ENCODE measurements at places on chromosomes 6 and 20. TPM values are rescaled to one million over a fixed set of nuclear protein-coding genes. Genes with fewer than 3 reads are reported as not detected.

CLVS2 gene
- not detected for total RNA-seq

IPCEF1 gene
- total RNA-seq: 1.6 TPM

SYCP2L gene
- not detected for total RNA-seq

TTK gene
- 82.3 TPM for total RNA-seq

E2F1 gene
- 67.8 TPM for total RNA-seq

CST2 gene
- total RNA-seq: not detected

DNA sequence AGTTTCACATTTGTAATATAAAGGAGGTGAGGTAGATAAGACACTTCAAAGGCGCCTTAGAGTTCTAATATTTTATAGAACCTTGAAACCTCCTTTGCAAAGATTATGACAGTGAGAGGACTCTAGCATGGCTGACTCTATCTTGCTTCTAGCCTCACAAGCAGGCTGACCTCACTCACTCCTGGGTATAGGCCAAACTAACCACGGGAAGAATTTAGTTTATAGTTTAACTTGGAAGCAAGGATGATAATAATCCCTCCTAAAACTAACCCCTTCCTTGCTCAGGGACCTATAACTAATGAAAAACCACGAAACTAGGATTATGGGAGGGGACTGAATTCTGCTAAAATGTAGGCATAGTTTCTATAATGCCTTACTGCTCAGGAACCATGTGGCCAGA, 84.3 kb downstream of the FILIP1 start:
- DNase-seq: peak; percentile 85

DNA sequence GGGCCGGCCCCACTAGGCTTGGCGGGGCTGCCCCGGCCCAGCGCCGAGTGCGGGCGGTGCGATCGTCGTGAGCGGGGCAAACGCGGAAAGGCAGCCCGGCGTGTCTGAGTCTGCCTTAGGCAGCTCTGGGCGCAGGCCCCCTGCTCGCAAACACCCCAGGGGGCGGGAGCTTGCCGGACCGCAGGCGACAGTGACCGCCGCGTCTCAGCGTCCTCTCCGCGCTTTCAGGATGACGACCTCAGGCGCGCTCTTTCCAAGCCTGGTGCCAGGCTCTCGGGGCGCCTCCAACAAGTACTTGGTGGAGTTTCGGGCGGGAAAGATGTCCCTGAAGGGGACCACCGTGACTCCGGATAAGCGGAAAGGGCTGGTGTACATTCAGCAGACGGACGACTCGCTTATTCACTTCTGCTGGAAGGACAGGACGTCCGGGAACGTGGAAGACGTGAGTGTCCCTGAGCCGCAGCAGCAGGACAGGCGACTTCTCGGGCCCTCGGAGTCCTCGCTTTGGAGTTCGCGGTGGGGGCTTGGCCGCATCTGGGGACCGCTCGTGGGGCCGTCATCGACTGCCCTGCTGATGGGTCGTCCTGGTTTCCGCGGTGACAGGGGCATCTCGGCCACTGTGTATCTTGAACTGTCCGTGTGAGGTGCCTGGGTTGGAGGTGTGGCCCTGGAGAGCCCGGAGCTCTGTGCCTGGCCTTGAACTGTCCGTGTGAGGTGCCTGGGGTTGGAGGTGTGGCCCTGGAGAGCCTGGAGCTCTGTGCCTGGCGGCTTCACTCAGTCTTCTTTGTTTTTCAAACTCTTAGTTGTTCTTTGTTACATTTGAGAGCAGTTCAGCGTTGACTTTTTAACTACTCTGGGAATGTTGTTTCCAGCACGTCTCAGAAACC, 786 bp downstream of the ADRM1 start:
- peak; percentile 43 for DNase-seq

GRCh38 chr6:44219053-44219814, 2.5 kb downstream of the MYMX start:
- DNase-seq: peak; percentile 55

DNA sequence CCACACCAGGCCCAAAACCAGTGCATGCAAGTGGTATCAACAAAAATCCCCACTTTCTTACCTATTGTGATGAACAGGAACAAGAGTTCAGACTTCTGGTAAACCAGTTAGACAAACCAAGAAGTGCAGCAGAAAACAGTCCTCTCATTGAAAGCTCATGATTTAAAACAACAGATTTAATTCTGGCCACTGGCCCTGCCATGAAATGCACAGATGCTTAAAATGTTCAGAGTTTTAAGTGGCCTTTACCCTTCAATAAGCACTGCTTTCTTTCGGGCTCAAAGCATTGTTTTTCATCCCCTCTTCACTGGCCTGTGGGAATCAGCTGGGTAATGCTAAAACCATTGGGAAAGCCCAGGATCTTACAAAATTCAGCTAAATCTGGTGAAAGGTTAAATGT, 102.4 kb upstream of the ISM1 start:
- no peak for DNase-seq

DNA sequence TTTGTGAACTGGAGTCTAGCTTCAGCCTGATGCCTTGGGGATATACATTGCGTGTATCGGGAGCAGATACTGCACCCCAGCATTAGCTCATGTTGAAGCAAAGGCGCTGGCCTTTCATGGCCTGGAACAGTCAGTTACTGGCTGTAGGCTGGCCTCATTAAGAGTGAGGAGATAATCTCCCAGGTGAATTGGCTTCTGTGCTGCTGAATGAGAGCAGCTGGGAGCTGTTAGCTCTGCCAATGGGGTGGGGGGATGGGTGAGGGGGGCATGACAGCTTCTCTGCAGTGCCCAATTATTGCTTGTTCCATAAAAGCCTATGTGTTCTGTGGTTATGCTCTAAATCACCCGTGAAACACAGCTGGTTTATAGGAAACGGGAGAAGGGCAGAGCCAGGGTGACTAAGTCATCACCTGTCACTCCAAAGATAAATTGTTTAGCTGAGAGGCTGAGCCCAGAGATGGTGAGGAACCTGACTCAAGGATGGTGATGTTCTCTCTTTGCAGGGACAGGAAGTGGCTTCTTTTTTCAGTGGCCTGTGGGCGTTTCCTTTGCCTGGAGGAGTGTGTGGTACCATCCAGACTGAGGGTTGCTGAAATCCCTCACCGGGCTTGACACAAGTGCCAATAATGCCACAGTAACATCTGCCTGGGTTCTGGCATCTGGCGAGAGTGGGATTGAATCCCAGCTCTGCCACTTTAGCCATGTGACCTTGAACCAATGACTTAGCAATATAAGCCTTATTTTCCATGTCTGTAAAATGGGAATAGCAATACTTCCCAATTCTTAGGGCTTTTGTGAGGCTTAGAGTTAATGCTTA, 170.8 kb downstream of the BCAS1 start:
- peak; percentile 100 for DNase-seq

- no peak for DNase-seq
Observed at GRCh38 chr20:38207621-38208020, 42.6 kb upstream of the TGM2 start.

- peak; percentile 31 for DNase-seq
Observed at GRCh38 chr6:3534599-3534998, 77.7 kb upstream of the SLC22A23 start.

DNA sequence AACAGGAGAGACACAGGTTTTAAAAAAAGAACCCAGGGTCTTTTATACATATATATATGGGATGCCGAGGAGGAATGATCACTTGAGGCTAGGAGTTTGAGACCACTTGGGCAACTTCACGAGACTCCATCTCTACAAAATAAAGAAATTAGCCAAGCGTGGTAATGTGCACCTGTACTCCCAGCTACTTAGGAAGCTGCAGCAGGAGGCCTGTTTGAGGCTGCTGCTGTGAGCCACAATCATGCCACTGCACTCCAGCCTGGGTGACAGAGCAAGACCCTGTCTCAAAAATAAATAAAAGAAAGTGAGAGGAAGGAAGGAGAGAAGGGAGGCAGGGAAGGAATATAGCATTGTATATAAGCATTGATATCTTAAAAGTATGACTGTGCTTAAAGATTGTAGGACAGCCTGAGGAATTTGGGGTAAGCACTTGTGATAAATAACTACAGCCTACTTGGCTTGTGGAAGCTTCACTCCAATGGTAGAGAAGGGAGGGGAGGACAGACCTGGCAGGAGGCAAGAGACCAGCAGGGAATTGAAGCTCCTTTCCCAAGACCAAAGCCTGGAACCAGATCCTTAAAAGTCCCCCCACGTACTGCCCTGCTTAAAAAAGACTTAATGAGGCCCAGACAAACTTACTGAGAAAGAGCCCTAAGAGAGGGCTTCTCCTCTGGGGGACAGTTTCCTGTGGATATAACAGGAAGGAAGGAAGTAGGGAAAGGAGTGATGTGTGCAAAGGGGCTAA, 2.5 kb upstream of the SNTA1 start:
- DNase-seq: no peak

DNA sequence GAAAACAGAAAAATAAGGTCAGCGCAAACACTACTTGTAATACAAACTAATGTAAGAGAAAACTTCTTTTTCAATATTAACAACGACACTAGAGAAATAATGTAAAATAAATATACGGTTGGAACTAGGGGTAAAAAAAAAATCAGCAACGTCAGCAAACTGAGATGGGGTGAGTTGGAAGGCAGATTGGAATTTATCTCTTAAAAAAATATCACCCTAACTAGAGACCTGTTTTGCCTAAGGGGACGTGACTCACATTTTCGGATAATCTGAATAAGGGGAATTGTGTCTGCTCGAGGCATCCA, 705 bp upstream of the UTRN start:
- peak; percentile 97 for DNase-seq

GRCh38 chr6:110626442-110626841, 150.0 kb upstream of the SLC22A16 start:
- peak; percentile 58 for DNase-seq

GRCh38 chr6:72182337-72183246, 296.2 kb downstream of the RIMS1 start:
- DNase-seq: peak; percentile 59

Data from M059J (cell line).